ENCODE measurements at places on chromosomes 2 and 18.

DNA sequence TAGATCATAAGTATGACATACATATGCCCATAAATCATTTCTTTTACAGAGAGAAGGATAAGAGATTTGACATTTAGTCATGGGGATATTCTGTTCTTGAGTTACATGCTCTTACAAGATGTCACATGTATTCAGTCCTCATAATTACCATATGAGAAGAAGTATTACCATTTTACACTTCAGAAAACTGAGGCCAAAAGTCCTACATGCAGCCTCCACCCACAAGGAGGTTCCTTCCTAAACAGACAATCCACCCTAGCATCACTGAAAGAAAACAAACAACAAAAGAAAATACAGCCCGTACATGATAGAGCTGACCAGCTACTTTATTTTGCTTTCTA lies 335.1 kb downstream of the SETBP1 start:
- DNase-seq, result no peak

GRCh38 chr18:46008531-46008930 lies 41.4 kb upstream of the EPG5 start:
- no peak for DNase-seq

DNA sequence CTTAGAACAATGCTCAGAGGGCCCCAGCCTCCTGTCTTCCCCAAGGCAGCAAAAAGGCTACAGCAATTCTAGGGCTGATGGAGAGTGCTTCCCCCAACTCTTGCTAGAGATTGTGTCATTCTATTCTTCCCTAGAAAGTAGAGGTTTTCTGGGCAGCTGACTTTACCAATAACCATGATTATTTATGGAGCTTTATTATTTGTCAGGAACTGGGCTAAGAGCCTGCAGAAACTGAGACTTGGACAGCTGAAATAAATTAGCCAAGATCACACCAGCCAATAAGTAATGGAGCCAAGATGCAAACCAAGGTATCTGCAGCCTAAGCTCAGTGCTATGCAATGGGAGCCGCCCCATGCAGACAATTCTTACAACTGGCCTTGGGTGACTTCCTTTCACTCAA lies 84.8 kb downstream of the CCBE1 start:
- no peak for DNase-seq

DNA sequence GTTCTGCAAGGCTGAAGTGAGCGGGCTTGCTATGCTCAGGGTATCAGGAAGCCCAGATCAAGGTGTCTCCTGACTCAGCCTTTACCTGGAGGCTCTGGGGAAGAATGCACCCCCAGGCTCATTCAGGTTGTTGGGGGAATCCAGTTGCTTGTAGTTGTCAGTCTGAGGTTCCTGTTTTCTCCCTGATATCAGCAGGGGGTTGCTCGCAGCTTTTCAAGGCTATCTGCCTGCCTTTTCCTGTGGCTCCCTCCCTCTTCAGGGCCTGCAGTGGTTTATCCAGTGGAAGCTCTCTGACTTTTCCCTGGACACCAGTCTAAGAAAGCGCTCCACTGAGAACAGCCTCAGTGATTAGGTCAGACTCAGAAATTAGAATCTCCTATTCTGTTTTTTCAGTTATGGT lies 116.6 kb downstream of the PTPRM start:
- DNase-seq, result no peak

DNA sequence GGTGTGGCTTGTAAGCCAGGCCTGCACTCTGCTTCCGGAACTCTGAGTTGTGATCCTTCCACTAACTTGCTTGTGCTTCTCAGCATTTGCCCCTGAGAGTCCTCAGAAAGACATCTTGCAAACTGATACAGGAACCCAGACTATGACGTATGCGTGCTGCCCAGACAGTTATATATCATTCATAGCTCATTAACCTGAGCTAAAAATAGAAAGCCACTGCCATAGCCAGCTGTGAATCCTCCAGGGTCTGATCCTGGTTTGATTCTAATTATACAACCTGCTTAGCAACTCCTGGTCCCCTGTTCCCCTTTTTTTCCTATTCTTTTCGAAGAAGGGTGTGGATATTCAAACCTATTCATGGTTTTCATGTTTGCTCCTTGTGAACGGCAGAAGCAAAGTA lies 63.7 kb downstream of the MARCHF4 start:
- no peak for DNase-seq

DNA sequence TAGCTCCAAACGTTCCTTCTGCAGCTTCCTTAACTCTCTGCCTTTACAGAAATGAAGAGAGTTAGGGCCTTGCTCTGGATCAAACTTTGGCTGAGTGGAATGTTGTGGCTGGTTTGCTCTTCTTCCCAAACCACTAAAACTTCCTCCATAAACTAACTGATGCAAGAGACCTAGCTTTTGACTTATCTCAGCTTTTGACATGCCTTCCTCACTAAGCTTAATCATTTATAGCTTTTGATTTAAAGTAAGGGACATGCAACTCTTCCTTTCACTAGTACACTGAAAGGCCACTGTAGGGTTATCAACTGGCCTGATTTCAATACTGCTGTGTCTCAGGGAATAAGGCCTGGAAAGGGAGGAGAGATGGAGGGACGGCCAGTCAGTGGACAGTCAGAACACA lies 8.3 kb downstream of the PXDN start:
- no peak for DNase-seq

DNA sequence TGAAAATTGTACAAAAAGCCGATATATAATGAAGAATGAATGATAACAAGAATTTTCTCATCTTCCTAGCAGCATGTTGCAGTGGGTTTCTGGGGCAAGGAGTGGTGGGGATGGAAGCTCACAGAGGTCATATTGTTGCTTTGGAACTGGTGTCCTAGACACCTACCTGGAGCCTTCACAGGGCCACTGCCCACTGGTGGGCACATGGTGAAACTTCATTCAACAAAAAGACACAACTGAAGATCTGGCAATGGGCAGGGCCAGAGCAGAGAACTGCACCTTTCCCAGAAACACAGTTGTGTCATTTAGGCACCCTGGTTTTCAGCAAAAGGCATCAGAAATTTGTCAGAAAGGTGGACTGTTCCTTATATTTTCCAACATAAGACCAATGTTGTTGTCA lies 115.3 kb downstream of the FHOD3 start:
- no peak for DNase-seq

DNA sequence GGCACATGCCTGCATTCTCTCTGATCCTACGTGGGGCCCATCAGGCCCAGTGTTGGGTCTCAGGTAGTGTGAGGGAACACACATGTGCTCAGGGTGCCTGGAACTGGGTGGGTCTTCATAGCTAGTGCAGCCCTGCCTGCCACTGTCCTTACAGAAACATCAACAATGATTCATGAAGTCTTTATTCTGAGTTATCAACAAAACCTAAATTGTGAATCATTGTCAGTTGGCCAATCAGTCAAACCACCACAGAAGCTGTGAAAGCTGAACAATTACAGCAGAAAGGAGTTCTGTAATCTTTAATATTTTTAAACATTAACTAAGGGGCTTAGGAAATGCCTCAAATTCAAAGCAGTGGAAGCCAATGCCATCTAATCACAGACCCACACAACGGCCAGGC lies 82.8 kb upstream of the ZNF521 start:
- no peak for DNase-seq

DNA sequence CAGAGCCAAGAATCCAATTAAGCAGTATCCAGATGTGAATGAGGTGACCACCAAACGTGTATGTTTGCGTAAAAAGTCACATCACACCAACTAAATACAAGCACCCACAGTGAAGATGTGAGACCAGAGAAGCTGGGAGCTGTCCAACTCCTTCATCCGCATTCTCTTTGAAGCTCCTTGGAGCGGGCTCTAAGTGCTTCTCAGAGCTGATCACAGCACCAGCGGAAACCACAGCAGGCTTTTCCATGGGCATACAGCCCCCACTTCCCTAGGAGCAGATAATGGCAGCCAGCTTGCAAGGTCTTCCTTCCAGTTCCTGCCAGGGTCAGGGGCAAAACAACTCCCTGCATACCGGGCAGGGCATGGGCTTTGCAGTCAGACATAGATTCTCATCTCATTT lies 36.4 kb downstream of the REEP1 start:
- DNase-seq, result no peak

- DNase-seq, result no peak
These were observed 105.2 kb upstream of the TFCP2L1 start for GRCh38 chr2:121390082-121390692.

GRCh38 chr2:219054956-219055903 lies 5.5 kb downstream of the IHH start:
- DNase-seq, result no peak

DNA sequence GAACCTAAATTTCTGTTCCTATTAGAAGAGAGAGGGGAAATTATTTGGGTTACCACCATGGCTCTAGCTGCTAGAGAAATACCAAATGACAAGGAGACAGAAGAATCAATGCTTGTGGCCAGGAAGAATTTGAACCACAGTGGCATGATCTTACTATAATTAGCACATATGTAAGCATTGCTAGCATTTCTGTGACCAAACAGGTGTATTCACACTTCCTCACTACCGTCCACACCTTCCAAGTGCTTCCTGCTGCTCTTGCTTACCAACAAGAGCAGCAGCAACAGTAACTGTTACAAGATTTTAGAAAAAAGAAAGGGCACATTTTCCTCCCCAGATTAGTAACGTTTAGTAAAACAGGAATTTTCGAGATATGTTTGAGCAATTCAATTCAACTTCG lies 60.5 kb downstream of the CDH7 start:
- DNase-seq, result no peak
